ENCODE measurements at places on chromosomes 4 and X.

- no peak for DNase-seq
Observed at GRCh38 chr4:153464068-153464467, 2.1 kb upstream of the TMEM131L start.

GRCh38 chr4:42720533-42720932, 63.6 kb upstream of the ATP8A1 start:
- no peak for DNase-seq

GRCh38 chr4:41747230-41748055, 1.1 kb downstream of the PHOX2B start:
- DNase-seq, result no peak

GRCh38 chr4:167421201-167421600, 186.9 kb upstream of the SPOCK3 start:
- no peak for DNase-seq

DNA sequence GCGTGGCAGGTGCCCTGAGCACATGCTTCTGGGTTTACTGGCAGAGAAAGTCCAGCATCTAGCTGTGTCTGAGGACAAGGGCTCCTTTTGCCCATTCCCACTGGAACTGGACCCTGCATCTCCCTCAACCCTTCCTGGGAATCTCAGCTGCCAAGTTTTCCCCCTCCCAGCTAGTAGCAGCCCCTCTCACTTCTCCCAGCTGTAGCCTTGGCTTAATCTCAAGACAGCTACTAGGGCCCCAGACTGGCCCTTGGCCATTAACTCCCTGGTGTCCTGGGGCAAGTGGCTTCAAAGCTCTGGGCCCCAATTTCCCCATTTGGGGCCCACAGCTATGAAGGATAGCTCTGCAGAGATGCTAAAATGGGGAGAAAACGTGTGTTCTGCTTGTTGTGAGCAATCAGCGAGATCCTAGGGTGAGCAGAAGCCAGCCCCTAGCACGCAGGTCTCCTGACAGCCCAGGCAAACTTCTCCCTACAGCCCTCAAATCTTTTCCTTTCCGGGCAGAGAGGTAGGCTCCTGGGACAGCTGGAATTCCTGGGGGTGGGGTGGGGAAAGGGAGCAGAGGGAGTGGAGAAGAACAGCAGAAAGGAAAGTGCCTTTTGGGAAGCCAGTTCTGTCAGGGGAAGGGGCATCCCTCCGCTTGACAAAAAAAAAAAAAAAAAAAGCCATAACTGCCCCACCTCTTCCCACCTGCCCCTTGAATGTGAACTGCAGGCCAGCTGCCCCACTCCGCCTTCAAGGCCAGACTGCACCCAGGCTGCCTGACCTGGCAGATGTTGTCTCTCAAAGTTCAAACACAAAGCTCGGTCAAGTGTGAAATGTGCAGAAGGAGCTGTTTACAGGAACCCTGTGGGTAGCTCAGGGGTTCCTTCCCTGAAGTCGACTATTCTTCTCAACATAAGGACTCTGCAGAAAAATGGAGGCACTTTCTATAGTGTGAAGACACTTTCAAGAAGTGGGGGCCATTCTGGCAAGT, 16.6 kb downstream of the FGD1 start:
- DNase-seq, result no peak

- DNase-seq, result no peak
Observed at GRCh38 chr4:1170156-1170975, 2.0 kb downstream of the SPON2 start.

All from fibroblast of upper back skin (primary cell).